ENCODE measurements at places on chromosomes 16 and 17.

GRCh38 chr17:18261146-18261515 is 669 bp downstream of the MIEF2 start:
- DNase-seq, result peak; percentile 40

GRCh38 chr16:30948667-30949649 is at the start of gene ORAI3:
TSS of gene ORAI3 (plus strand) at chr16:30949068. CDS start at chr16:30949290, 222 bp downstream.
- peak; percentile 19 for DNase-seq

- DNase-seq, result no peak
Measured at GRCh38 chr16:85259115-85259831, 147.0 kb upstream of the CIBAR2 start.

GRCh38 chr16:87431926-87432325 is 39.8 kb downstream of the MAP1LC3B start:
- DNase-seq, result no peak

GRCh38 chr16:4580250-4580649 is 24.1 kb downstream of the C16orf96 start:
- DNase-seq, result no peak

DNA sequence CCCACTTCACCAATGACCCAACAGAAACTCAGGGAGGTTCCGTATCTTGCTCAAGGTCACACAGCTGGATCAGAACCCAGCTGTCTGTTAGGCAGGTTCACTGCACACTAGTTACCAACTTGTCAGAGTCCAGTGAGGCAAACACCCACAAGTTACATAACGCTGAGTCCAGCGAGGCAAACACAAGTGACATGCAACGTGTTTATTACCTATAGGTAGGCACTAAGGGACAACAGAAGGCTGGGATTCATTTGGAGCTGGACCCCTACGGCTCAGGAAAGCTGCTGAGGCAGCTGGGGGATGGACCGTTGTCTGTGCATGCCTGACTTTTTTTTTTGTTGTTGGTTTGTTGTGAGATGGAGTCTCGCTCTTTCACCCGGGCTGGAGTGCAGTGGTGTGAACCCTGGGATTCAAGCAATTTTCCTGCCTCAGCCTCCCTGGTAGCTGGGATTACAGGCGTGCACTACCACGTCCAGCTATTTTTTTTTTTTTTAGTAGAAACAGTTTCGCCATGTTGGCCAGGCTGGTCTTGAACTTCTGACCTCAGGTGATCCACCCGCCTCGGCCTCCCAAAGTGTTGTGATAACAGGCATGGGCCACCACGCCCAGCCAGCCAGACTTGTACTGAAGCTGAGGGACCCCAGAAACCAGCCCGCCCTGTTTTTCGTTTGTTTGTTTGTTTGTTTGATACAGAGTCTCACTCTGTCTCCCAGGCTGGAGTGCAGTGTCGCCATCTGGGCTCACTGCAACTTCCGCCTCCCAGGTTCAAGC is 1.9 kb upstream of the RSAD1 start:
- DNase-seq, result no peak

DNA sequence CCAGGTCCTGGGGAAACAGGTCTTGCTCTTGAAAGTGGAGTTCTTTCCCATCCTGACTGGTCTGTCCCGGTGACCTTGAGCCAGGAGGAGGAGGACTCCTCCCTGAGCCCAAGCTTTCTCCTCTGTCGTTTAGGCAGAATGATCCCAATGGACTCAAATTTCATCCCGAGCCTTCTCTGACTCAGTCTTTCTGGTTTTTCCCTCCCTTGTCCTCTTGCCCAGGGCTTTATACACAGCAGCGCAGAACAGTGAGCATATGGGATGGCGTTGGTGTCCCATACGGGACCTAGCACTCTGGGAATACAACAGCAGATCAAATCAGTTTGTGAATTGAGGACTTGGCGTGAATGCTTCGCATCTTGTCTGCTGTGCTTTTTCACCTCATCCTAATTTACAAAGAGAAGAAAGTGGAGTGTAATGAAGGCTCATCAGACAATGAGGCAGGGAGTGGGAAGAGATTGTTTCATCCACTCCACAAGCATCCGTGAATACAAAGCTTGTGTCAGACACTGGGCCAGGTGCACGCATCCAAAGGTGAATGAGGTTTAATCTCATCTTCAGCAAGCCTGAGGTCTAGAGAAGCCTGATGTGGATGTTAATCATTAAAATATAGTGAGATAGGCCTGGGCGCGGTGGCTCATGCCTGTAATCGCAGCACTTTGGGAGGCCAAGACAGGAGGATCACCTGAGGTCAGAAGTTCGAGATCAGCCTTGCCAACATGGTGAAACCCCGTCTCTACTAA is 1.1 kb upstream of the XYLT1 start:
- DNase-seq, result no peak

DNA sequence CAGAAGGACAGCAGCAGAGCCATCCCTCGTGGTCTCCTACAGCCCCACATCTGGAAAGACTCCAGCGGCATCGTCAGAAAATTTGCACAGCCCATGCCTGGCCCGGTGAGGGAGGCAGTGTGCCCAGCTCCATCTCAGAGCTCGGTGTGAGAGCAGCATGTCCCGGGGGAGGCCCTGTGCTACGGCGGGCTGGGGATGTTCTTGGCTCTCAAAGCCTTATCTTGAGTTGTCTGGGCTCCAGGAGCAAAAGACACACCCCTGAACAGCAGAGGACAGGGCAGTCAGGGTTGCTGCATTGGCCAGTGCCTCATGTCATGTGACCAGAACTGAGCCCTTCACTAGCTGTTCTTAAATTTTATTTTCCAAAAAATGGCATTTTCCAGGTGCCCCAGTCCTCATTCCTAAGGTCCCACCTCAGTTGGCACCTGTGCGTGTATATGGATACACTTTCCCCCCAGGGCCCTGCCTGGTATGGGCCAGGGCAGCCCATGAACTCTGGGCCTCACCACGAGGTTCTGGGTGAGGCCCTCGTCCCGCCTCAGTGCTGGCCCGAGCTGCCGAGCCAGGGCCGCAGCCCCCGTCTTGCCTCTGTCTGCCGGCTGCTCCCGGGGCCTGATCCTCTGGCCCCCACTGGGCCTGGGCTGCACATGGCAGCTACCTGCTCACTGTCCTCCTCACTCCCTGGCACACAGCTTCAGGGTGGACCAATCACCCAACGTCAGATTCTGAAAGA is 3.0 kb downstream of the NUDT16L1 start:
- DNase-seq, result no peak

DNA sequence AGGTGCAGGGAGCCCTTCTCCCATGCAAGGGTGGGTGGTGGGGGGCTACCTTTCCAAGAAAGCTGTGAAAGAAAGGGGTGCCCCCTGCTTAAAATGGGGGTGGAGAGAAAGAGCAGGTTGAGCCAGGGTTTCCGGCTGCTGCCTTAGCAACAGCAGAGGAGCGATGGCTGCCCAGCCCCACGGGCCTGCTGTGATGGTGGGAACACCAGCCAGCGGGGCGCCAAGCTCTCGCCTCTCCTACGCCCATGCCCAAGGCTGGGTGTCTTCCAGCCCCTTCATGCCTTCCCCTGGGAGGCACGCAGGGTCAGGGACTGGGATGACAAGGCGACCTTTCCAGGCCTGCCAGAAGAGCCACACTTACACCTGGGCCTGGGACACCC is 3.0 kb downstream of the FMNL1 start:
- no peak for DNase-seq

GRCh38 chr17:41909088-41909487 is 9.7 kb downstream of the ACLY start:
- DNase-seq, result no peak

GRCh38 chr16:78562111-78562510 is 462.7 kb downstream of the WWOX start:
- DNase-seq, result no peak

- peak; percentile 95 for DNase-seq
Measured at GRCh38 chr16:25257956-25258860, 563 bp upstream of the ZKSCAN2 start.

- DNase-seq, result no peak
Measured at GRCh38 chr16:51002881-51003490, 148.1 kb downstream of the SALL1 start.

DNA sequence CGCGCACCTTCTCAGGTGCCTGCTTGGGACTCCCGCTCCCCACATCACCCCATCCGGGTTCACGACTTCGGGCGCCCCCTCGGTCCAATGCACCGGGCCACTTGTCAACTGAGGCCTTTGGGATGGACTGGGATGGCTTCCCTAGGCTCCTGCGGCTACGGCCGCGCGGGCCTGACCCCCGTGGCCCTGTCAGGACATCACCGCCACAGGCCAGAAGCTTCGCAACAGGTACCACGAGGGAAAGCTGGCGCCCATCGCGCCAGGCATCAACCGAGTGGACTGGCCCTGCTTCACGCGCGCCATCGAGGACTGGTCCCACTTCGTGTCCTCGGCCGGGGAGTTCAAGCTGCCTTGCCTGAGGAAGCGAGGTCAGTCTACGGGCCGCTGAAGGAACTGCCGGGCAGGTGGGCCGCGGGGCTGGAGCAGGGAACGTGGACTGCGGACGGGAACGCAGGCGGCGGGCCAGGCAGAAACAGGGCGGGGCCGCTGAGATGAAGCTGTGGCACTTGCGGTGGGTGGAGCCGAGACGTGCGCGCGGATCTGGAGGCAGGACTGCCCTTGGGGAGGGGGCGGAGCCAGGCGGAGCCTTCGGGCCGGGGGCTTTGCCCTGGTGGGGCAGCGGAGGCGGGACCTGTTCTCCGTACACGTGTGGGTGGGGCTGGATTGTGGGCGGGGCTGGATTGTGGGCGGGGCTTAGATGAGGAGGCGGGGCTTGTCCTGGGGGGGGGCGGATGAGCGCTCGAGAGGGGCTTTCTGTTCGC is 13.7 kb upstream of the CNGB1 start:
- no peak for DNase-seq

GRCh38 chr16:57628008-57628781 is at the start of gene ADGRG1:
TSS of gene ADGRG1 (plus strand) at chr16:57628630. CDS start at chr16:57650288, 21,658 bp downstream.
- peak; percentile 53 for DNase-seq

DNA sequence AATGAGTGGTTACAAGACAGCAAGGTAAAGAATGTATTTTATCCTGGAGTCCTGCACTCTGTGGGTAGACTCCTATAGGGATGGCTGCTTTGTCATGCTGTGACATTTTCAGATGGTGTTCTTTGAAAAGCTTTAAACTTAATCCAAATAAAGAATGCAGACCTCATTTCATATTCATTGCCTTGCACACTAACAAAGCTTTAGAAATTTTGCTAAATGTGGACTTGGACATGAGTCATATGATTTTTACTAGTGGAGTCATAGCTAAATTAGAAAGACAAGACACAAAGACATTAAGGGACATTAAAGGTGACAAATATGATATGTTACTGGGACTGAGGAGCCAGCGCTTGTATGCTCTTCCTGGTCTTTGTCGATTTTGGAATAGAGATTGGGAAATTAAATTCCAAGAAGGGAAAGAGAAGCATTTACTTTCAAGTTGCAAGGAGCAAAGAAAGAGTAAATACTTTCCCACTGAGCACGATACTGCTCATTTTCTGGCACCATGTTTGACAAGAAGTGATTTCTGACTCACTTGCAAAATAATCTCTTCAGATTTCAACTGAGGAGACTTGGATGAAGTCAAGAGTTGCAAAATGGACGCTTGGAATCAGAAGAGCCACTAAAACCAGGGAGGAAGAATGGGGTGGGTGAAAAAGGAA is 152.9 kb upstream of the MYOCD start:
- DNase-seq, result no peak

DNA sequence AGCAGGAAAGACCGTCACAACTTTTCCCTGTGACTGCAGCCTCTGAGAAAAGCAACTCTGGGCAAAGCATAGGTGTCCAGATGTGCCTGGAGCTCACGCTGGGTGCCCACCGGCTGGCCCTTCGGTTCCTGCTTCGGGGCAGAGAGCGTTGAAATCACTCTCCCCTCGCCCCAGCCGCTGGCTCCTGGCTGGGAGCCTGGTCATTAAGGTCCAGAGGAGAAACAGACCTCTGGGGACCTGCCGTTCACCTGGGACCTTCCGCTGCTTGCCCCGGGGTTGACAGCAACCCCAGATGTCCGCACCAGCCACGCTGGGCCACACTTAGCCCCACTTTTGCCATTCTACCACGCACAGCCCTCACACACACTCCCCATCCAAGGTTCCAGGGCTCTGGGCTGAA is 13.1 kb downstream of the MRM3 start:
- DNase-seq, result no peak

DNA sequence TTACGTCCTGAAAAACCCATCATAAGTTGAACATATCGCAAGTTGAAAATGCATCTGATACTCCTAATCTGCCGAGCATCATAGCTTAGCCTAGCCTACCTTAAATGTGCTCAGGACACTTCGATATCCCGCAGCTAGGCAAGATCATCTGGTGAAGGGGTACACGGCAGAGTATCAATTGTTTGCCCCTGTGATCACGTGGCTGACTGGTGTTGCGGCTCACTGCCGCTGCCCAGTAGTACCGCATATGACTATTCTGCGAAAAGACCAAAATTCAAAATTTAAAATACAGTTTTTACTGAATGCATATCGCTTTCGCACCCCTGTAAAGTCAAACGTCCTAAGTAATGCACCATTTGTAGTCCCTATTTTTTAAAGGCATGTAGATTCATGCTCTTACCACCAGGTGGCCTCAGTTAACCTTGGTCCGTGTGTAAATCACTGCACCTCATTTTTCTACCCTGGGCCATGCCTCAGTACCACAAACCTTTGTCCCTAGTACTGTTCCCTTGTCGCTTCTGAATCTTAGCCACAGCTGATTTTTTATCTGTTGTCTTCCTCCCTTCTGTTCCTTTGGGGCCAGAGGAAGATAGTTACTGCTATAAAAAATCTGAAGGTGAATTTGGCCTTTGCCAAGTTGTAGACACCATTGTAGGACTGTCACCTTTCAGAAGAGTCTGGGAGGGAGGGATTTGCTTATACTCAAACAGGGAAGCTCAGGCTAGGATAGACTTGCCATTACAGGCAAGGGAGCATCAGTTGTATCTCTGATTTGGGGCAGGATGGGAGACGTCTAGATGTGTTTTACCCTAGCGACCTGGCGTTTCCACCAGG is 34.4 kb downstream of the WWP2 start:
- DNase-seq, result peak; percentile 35

GRCh38 chr17:76540381-76541300 is 797 bp downstream of the PRCD start:
- peak; percentile 86 for DNase-seq

- DNase-seq, result no peak
Measured at GRCh38 chr16:23362460-23363317, 60.6 kb downstream of the SCNN1B start.

GRCh38 chr16:68005211-68005610 is 5.9 kb upstream of the DPEP2 start:
- DNase-seq, result no peak

DNA sequence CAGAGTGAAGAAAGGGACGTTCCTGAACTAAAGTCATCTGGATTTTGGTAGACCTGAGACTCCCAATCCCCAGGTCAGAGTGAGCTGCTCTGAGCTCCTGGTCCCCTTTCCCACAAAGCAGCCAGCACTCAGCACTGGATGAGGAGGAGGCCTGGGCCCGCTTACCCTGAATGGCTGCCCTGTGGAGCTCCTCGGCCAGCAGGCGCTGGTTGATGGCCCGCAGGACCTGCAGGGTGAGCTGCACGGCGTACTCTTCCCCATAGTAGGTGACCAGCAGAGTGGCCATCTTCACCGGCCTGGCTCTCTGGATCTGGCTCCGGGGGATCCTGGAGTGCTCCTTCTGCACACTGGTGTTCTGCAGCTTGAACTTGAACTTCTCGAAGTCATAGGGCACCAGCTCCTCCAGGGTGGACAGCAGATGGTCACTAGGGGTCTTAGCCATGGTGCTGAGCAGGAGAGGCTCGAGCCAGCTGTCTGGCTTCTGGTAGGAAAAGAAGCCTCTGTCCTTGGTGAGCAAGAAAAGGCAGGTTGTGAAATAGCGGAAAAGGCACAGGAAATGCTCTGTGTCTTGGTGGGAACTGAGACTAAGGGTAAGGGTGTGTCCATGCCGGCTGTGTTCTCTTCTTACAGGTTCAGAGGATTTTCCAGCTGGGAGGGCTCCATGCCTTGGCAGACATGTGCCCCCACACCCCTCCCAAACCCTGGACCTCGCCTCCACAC is at the start of gene MEFV:
Gene MEFV, minus strand, starts transcription at position 488 of the 720 bp plus-strand sequence. Its CDS starts 46 bp downstream, at position 442.
- DNase-seq, result no peak

- no peak for DNase-seq
Measured at GRCh38 chr16:55496509-55497145, 12.2 kb upstream of the LPCAT2 start.
